Activated CD8-positive, alpha-beta memory T cell treated with anti-CD3 and anti-CD28 coated beads for 48 hours (primary cell): ENCODE measurements at places on chromosomes 7 and 10.

DNA sequence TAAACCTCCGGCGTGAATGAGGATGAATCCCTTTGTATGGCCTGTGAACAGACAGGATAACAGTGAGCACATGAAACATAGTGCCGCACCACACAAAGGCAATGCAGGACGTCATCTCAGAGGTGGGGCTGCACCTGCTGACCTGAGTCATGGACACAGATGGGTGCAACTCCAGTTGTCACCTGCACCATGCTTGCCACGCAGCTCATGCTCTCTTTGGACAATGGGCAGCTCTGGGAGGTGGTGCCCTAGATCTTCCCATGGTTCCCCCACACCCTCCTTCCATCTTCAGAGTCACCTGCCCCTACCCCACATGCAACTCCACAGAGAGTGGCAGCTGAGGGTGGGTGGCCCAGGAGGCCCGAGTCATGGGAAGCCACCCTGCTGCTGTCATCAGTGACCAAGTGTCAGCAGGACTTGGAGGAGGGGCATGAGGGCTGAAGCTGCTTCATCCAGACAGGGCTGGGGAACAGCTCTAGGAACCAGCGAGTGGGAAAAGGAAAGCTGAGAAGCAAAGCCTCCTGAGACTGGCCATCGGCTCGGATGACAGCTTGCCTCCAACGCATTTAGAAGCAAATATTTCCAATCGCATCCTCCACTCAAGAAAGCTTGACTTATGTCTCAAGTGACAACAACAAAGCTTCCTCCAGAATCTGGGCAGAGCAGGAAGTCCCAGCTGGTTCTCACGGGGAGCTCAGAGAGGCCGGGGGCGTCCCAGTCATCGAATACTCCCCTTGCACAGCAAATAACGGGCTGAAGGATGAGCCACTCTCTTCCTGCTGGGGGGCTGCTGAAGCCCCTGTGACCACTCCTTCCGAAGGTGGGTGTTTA lies 27.1 kb downstream of the VIPR2 start:
- no peak for DNase-seq

DNA sequence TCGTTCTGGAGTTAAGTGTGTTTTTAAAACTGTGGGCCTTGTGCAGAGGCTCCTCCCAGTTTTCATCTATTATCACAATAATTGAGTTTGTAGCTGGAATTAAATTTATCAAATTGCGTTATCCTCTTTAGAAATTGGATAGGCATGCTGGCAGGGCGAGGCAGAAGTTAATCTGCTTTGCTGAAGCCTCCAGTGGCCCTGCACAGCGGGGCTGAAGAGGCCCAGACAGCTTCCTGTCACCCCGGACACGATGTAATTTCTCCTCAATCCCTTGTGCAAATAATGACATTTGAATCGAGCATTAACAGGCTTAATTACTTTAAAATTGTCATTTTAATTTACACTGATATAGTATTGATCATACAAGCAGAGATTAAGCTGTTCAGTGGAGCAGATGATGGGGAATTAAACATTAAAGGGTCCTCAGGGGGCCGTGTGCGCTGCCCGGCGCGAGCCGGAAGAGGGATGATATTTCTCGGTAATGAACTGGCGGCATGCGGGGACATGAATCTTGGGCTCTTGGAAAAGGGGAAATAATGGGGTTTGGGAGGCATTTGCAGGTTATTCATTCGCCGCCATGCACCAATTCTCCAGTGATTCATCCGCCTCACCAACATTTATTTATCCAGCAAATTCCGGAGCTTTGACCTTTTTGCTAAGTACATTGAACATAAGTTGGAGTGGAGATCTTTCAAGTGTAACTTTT lies 118.5 kb downstream of the NKX6-2 start:
- no peak for DNase-seq

- DNase-seq: no peak
These were observed 137.3 kb downstream of the SDK1 start for GRCh38 chr7:3438352-3438751.

DNA sequence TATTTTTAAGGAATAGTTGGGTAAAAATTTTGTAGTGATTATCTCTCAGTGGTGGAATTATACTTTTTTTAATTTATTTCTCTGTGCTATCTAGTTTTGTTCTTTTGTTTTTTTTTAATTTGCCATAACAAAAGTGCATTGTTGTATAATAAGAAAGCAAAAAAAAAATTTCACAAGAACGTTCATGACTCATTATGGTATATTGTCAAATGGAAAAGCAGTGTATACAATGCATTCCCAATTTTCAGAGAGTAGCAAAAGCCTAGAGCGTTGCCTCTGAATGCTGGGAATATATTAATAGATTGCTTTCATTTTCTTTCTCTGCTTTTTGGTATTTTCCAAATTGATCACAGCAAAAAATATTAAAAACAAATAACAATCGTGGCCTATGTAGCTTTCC lies 46.3 kb upstream of the GPAM start:
- no peak for DNase-seq

DNA sequence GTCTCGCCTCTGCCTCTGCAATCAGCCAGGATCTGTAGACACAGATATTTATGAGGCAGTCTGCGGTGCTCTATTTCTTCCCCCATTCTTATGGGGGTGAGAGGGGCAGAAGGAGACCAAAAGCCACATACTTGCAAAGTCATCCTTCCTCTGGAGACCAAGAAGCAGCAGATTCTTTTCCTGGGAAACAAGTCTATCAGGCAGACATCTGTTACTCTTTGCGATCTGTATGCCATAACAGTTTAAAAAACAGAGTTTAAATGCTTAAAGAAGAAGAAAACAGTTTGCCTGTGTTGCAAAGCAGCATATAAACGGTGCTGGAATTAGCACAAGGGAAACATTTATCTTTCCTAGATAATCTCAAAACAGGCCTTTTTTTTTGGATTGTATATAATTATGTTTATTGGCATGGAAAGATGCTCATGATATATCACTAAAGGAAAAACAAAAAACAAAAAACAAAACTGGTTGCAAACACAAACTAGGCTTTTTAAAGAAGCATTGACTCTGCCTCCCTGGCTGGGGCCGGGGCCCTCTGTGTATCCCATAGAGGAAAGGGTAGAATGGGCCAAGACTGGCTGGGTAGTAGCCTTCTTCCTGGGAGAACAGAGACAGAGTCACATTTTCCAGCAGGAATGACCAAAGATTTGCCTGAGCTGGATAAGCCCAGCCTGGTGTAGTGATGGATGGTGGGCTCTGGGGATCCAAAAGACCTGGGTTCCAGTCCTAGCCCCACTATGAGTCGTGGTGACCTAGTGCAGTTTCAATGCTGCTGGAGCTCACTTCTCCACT lies 50.4 kb downstream of the RGS10 start:
- DNase-seq: no peak

DNA sequence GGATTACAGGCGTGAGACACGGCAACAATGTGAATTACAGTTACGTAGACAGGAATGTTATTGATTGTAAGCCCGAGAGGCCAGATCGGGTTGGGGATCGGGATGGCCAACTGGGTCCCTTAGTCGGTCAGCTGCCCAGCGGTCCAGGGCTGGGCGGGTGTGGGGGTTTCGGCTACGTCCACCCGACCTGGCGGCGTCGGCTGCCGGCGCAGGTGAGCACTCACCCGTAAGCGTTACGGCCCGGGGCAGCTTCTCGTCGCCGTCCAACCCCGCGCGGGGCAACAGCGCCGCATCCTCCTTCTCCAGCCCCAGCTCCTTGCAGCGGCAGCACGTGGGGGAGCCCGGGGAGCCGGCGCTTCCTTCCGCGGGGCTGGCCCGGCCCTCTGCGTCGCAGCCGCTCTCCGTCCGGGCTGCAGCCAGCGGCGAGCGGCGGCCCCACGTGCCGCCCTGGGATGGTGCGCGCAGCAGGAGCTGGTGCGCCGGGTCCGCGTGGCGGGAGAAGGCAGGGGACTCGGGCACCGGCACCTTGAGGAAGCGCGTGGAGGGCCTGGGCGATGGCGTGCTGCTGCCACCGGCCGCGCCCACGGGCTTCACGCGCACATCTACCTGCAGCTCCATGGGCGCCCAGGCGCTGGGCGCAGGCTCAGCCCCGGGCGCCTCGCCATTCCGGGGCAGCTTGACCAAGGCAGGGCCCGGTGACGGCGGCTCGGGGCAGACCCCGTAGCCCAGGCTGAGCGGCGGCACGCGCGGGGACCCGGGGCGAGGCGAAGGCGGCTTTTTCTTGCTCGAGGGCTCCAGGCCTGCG lies 609 bp downstream of the KLRG2 start:
- no peak for DNase-seq

- no peak for DNase-seq
These were observed 95.7 kb upstream of the EEPD1 start for GRCh38 chr7:36057323-36057722.

- DNase-seq: no peak
These were observed 20.3 kb downstream of the MYOF start for GRCh38 chr10:93461807-93462178.

DNA sequence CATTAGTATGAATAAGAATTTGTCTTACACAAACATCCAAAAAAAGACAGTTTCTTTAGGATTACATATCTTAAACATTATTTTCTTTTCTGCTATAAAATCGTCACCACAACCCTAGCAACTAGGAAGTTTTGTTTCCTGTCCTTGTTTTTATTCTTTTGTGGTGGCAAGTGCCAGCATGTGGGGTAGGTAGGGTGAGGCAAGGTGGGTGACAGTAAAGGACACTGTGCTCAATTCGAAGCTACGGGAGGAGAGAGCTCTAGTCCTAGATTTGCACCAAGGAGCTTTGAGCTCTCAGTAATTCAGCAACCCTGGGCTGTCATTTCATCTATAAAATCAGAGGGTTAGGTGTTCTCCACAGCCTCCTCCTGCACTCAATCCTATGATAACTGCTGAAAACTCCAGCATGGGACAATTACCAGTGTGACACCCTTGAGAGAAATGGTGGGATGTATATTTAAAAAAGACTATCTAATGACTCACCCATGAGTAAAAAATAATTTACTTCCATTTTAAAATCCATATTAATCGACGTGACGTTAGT lies 187.1 kb downstream of the FAM107B start:
- no peak for DNase-seq

GRCh38 chr7:146067880-146068279 lies 48.7 kb upstream of the CNTNAP2 start:
- no peak for DNase-seq

DNA sequence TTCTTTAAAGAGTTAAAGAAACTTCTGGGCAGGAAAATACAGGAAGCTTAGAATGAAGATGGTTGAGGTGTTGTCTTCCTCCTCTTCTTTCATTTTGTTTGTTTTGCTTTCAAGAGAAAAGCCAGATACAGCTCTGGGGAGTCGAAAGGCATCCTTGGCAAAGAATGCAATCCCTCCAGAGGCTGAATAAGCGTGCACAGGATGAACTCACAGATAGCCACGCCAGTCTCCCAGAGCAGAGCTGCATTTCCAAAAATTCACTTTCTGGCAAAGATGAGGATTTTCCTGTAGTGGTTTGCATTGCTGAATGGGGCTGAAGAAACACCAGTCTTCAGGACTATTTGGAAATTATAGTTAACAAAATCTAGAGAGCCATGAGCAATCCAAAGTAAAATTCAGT lies 336.4 kb downstream of the NRG3 start:
- DNase-seq: no peak
